Stimulated activated CD8-positive, alpha-beta memory T cell treated with anti-CD3 and anti-CD28 coated beads, Interleukin-7, amount 100 ng/mL, for 48 hours (primary cell): ENCODE measurements at places on chromosomes 5 and 9.

- no peak for DNase-seq
Observed at GRCh38 chr9:88544245-88544644, 9.3 kb downstream of the NXNL2 start.

DNA sequence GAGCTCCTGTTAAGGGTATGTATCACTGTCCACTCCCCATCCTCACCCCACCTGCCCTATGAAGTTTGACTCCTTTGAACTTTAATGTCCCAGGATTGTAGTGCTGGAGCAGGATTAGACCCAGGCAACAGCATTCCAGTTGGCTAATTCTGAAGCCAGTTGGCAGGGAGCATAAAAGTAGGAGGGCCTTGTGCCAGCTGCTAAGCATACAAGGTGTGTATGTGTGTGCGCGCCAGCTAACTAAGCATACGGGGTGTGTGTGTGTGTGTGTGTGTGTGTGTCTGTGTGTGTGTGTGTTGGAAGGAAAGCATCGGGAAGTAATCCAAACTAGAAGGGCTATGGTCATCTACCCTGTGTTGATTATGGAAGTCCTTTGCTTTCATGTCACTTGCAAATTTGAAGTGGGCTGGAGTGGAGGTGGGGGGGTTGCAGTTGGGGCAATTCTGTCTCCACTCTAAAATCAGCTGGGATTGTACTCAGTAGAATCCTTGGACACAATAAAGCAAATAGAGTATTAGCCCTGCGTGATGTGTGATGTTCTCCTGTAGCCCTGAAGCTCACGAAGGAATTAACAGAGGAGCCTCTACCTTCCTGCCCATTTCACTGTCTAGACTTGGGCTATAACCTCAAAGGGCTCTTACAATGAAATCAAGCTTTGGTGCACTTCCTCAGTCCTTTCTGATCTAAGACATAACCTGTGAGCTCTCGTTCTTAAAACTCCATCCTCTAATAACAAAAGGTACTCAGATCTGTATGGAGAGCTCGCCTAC, 26.9 kb downstream of the HMGCR start:
- DNase-seq: no peak

GRCh38 chr5:163347671-163348070, 89.7 kb upstream of the CCNG1 start:
- DNase-seq: peak; percentile 3

GRCh38 chr5:131328536-131329285, 64.9 kb downstream of the CDC42SE2 start:
- DNase-seq: no peak

DNA sequence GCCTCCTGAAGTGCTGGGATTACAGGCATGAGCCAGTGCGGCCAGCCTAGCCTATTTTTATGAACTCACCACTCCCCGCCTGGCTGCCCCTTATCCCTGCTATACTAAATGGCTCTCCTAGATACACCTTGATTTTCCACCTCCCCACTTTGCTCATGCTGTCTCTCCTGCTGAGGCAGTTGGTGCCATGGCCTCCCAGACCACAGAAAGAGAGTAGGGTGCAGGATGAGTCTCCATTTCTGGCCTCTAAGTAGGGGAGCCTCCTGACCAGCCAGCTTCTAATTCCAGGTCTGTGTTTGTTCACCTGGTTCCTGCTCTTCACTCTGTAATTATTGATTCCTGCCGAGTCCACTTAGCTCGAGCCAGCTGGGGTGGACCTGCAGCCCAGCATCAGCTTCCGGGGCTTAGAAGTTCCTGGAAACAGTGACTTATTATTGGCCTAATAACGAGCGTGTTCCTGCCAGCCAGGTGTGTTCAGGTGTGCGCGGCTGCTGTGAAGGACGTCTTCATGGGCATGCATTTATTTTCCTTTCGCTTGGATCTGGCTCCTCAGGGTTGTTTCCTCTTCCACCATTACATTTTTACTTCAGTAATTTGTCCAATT, 34.0 kb downstream of the ZNF618 start:
- DNase-seq: no peak

DNA sequence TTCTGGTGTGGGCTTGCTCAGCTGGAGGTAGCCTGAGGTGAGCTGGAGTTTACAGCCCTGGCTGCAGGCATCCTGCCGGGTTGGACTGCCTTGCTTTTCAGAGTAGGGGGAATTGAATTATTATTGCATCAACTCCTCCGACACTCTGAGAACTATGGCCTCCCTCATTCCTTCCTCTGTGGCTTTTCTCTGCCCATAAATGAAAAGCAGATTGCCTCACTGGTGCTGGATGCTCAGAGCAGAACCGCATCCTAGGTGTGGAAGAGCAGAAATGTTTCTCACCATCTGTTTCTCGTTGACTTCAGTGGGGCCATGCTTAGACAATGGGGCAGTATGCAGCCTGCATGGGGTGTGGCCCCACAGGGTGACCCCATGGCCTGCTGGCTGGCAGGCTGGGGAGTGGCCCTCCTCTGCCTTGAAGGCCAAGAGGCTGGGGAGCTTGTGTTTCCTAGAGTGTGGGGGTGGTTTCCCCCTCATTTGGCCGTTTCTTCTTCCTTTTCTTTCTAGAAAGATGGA, 27.3 kb upstream of the TGFBI start:
- no peak for DNase-seq

GRCh38 chr9:85515021-85515420, 226.7 kb downstream of the AGTPBP1 start:
- no peak for DNase-seq

DNA sequence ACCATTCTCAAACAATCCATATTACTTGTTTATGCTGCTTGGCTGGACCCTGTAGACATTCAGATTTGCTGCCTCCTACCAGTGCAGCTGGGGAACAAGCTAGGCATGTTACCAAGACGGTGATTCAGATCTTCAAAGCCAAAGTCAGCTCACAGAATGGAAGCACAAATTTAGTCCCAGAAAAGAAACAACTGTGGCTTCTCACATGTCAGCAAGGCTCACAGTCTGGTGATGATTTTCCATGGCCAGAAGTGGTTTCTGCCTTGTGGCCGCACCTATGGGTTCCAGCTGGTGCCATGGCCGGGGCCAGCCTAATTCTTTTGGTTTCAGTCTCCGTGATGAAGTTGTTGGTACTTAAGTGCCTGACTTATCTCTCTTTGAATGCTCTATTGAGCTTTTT, 182.2 kb downstream of the TMC1 start:
- no peak for DNase-seq

- no peak for DNase-seq
Observed at GRCh38 chr5:131745703-131746102, 51.1 kb downstream of the FNIP1 start.
